ENCODE measurements at places on chromosomes 13 and 19.

GRCh38 chr19:1163934-1164683 is 10.0 kb downstream of the SBNO2 start:
- DNase-seq: peak; percentile 8

- no peak for DNase-seq
These were observed 32.5 kb downstream of the FGF14 start for GRCh38 chr13:102369302-102369701.

DNA sequence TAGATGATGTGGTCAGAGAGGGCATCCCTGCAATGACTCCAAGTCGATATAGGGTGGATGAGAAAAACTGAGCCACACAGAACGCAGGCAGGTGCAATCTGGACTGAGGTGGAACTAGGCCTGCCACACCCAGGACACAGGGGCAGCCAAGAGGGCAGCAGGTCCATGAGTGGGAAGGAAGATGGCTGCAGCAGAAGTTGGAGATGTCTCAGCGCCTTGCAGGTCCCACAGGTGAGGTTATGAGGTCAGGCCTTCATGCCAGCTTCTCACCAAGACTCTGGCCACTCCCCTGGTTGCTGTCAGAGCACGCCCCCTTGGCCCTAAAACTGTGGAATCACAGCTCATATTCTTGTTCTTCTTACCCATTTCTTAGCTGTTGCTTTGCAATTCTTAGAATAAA is 147.7 kb upstream of the VSTM2B start:
- no peak for DNase-seq

- no peak for DNase-seq
These were observed 12.2 kb downstream of the CFD start for GRCh38 chr19:871446-872265.

- DNase-seq: no peak
These were observed 24.5 kb downstream of the ZDHHC20 start for GRCh38 chr13:21434588-21434987.

DNA sequence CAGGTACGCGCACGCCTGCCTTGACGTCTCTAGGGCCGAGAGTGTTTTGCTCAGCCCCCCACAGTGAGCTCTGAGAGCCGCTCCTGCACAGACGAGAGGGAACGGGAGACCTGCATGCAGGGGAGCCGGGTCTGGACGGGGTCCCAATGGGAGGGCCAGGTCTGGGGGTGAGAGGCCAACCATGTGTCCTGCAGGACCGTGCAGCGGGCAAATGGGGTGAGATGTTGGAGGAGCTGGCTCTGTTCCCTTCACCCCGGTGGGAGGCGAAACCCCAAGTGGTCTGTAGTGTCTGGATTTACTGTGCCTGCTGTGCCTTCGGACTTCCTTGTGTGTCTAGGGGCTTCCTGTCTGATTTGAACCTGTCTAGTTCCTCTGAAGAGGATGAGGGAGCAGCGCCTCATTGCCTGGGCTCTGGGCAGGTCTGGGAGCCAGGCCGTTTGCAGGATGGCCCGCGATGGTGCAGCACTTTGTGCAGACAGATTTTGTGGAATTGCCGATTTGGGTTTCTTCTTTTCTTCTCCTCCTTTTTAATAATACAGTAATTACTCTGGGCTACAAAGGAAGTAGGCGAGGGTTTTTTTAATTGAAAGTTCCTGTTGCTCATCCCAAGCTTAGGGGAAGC is 2.1 kb downstream of the CSNK1G2 start:
- DNase-seq: no peak

- peak; percentile 9 for DNase-seq
These were observed 429.1 kb downstream of the ITGBL1 start for GRCh38 chr13:101881593-101881992.

- DNase-seq: no peak
These were observed 24.4 kb upstream of the CSNK1A1L start for GRCh38 chr13:37129866-37130265.

GRCh38 chr13:26050568-26051230 is 1.1 kb downstream of the SHISA2 start:
- peak; percentile 63 for DNase-seq

GRCh38 chr13:41428155-41428554 is 29.2 kb upstream of the RGCC start:
- DNase-seq: peak; percentile 28

DNA sequence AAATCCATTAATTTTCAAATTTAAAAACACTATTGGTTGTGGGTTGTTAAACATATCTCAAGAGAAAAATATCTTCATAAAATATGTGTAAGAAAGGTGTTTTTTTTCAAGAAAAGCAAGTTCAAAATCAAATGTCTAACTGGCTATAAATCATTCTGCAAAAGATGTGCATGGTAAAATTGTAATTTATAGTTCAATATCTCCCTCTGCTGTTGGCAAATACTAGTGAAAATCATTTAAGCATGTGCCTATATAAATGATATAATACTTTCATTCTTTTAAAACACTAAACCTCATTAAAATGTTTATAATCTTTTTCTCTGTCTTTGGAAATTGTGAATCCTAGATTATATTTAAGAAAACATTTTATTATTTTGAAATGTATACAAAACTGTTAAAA is 17.2 kb upstream of the SLITRK6 start:
- no peak for DNase-seq

- no peak for DNase-seq
These were observed 12.2 kb downstream of the LAIR1 start for GRCh38 chr19:54352546-54352945.

DNA sequence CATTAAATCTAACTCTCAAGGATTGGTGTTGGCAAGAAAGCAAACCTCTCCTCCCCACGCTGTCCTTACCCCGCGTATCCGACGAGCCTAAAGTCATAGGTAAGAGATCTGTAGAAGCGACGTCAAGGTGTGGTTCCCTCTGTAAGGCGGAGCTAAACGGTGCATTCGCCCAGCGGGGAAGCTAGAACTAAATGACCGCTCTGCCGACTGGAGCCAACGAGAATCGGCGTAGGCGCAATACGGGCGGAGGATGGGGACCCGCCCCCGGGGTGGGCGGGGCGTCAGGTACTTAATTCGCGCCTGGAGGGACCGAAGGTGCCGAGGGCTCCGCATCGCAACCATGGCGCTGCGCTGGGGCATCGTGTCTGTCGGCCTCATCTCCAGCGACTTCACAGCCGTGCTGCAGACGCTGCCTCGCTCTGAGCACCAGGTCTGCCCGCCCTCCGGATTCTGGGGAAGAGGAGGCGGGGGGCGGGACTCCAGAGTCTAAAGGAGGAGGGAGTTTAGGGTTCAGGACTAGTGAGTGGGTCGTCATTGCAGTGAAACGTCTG is at the start of gene DHDH:
DHDH (plus strand) TSS at position 318 of the 551 bp plus-strand sequence; CDS start at position 341, 23 bp downstream.
- DNase-seq: peak; percentile 96

- no peak for DNase-seq
These were observed 1.3 kb upstream of the HNRNPL start for GRCh38 chr19:38850976-38851621.

DNA sequence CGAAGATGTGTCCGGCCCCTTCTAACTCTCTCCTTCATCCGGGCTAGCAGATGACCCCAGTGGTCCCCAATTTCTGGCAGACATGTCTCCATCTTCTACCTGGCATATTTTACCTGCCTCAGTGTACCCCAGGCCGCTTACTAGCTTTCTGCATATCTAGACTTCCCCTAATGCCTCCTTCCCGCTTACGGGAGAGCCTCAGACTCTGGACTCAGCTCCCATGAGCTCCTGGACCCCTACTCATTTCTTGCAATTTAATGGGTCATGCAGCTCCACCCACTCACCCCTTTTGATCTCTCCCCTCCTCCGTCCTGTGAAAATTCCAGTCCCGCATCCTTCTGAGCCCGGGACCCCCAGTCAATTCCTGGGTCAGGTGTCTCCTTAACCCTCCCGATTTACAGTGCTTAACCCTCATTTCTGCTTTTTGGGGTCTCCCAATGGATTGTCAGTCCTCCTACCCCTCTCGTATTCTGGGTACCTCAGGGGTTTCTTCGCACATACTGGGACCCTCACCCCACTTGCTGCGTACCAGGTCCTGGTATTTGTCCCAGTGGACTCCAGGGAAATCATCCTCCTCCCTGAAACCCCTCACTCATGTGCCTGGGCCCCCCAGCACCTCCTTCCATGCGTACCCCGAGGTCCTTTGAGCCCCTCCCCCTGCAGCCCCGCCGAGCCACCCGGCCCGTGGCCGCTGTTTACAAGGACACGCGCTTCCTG is 500 bp upstream of the JUNB start:
- no peak for DNase-seq

- DNase-seq: no peak
These were observed 538.1 kb downstream of the SUCLA2 start for GRCh38 chr13:47463002-47463401.

DNA sequence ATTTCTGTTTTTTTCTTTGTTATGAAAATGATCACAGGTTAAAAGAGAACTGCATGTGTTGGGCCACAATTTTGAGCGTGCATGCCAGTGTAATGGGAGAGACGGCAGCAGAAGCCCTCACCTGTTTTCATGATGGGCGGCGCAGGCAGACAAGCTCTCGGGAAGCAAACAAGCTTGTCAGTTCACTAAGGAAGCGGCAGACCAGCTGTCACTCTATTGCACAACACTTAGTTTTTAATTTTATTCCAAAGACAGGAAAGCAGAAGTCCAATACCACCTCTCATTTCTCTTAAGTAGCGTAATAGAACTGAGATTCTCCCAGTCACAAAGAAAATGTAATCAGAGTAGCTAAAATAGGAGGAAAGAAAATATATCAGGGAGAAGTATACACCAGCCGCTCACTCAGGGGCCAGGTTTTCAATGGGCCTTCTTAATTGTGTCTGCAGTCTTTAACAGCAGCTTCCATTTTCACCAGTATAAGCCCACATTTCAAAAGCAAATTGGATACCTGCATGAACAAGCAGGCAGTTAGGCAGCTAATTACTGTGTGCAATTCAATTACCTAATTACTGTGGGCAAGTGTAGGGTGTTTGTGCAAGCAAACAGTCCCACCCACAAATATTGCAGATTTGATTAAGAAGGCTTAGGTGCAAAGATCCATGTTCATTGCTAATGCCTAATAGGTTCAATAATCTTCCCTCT is 711.4 kb downstream of the DIAPH3 start:
- no peak for DNase-seq

GRCh38 chr19:19563348-19563848 is 25.3 kb downstream of the CILP2 start:
- DNase-seq: no peak

- DNase-seq: no peak
These were observed 88.0 kb downstream of the STARD13 start for GRCh38 chr13:33197541-33197971.

DNA sequence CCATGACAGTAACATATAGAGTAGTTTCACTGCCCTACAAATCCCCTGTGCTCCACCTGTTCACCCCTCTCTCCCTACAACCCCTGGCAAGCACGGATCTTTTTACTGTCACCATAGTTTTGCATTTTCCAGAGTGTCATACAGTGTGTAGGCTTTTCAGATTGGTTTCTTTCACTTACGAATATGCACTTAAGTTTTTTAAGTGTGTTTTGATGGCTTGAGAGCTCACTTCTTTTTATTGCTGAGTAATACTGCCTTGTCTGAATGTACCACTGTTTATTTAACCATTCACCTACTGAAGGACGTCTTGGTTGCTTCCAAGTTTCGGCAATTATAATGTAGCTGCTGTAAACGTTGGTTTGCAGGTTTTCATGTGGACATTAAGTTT is 175.1 kb downstream of the ITGBL1 start:
- DNase-seq: no peak

GRCh38 chr19:16509141-16510061 is 13.2 kb downstream of the C19orf44 start:
- DNase-seq: no peak

DNA sequence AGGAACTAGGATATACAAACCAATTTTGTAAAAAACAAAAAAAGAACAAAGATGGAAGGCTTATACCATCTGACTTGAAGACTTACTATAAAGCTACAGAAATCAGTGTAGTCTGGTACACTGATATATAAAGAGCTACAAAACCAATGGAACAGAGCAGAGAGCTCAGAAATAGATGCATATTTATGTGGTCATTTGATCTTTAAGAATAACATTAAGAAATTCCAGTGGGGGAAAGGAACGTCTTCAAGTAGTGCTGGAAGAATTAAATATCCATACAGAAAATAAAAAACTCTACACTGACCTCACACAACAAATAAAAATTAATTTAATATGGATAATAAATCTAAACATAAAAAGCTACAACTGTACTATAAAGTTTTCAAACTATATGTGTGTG is 317.0 kb downstream of the ENOX1 start:
- no peak for DNase-seq

DNA sequence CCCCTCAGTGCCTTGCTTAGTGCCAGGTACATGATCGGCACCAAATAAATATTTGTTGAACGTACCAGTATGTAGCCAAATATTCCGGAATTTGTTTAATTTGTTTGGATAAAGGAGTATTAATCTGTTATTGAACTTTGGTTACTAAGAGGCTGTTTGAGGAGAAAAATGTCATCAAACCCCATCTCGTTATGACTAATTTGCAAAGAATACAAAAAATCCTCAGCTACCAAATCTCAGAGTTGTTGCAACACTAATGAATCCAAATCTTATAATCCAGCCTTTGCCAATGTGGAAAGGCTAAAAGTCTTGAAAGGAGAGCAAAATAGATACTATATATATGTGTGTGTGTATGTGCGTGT is 79.5 kb downstream of the KLF5 start:
- no peak for DNase-seq

DNA sequence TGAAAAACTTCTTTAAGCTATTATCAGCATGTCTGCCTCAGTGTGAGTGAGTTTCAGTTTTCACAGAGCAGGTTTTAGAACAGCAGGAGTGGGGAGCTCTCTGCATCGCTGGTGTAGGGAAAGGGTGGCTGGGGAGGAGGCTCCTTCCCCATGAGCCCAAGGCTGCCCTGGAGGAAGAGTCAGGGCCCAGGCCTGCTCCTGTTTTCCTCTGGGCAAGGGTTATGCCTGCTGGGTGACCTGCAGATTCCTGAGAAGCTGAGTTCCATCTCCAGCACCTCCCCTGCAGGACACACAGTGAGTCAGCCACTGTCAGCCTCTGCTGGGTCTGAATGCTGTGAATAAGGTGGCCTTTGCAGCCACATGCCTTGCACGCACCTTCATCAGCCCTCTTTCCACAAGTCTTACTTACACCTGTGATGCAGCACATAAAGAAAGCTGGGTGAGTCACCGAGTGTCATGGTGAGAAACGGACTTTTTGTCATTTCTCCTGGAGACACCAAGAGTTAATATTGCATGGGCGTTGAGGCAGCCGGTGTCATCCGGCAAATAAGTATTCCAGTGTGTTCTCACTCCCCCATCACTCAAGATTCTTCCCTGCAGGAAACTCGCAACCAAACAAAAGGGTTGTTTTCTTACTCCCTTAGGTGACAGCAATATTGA is 186.4 kb upstream of the KL start:
- no peak for DNase-seq

GRCh38 chr19:11463391-11463790 is 17.5 kb downstream of the ELAVL3 start:
- DNase-seq: peak; percentile 3

- peak; percentile 84 for DNase-seq
These were observed 807 bp downstream of the MISP3 start for GRCh38 chr19:14073261-14073924.
